ENCODE measurements at places on chromosomes 2 and 18. TPM values are rescaled to one million over a fixed set of nuclear protein-coding genes. Genes with fewer than 3 reads are reported as not detected.

The NRP2 gene
- polyA plus RNA-seq, result 64.8 TPM

GRCh38 chr2:23418461-23418911, 33.5 kb downstream of the KLHL29 start:
- DNase-seq, result no peak

DNA sequence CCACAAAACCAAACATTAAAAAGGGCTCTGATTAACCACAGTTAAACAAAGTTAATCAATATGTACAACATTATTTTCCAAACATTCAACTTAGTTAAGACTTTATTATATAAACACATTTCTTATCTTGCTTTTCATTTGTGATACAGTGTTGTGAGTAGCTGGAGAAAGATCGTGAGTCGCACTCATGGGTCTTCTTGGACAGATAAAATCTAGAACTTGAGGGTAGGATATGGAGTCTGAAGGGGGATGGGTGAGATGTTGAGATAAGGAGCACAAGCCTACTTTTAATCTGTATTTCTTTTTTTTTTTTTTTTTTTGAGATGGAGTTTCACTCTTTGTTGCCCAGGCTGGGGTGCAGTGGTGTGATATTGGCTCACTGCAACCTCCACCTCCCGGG, 22.6 kb upstream of the TMEM214 start:
- DNase-seq, result no peak

DNA sequence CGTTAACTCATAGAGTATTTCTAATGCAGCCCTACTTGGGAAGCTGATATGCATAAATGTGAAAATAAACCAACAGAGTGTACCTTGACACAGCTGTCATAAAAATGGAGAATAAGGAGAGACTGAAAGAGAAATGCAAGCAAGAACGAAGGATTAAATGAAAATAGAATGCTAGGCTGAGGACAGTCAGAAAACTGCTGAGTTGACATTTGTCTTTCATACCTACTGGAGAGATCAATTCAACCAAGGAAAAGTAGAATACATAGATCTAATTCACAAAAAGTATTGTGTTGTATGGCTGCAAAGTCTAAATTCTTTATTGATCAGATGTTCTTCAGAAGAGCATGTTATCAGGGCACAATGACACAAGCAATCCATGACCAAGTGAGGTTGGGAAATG, 112.0 kb downstream of the EPHA4 start:
- DNase-seq, result no peak

DNA sequence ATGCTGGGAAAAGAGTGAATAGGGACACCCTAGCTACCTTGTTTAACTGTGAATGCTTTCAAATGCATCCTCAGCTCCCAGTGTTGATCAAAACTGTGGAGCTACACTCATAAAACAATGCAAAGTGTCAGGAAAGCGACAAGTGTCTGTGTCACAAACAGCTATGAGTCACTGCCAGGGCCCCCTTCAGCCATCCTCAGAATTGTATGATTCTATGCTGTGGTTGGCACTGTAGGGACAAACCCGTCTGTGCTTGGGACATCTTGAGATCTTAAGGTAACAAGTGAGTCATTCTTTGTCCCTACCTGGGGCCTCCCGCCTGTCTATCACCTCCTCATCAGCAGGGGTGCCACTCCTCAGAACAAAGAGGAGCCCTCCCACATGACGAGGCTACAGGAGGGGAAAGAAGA, 42.4 kb downstream of the KLF7 start:
- DNase-seq, result no peak

GRCh38 chr2:169513926-169514325, 4.4 kb downstream of the KLHL41 start:
- DNase-seq, result peak; percentile 9

DNA sequence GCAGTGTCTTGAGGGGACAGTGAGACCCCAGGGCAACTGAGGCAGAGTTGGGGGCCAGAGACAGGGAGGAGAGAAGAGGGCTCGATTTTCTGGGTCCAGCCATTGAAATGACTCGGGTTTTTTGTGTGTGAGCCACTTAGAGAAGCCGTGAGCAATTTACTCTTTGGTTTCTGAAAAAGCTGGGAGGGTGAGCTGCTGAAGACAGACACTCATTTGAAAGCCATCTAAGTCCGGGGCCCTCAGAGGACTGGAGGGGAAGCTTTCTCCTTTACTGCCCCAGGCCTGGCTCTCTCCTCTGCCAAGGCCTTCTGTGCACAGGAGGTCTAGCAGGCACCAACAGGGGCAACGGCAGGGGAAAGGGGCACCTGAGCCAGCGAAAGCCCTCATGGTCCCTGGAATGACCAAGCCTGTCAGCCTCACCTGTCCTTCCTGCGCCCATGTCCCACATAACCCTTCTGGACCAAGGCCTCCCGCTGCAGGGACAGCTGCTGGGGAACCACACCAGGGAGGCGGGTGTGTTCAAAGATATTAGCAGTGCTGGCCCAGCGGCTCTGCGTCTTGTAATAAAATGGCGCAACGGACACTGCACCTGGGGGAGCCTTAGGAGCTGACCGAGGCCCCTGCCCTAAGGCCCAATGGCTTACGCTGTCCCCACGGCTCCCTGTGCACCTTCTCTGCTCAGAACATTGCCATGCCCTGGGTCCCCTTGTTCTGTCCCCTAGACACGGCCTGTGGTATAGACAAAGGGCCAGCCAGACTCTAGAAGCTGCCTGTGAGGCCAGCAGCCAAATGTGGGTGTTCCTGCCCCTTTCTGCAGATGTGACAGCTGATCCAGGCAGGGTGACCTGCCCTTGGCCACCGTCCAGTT, 45.8 kb downstream of the HS6ST1 start:
- no peak for DNase-seq
